ENCODE measurements at places on chromosomes 13 and 19.

DNA sequence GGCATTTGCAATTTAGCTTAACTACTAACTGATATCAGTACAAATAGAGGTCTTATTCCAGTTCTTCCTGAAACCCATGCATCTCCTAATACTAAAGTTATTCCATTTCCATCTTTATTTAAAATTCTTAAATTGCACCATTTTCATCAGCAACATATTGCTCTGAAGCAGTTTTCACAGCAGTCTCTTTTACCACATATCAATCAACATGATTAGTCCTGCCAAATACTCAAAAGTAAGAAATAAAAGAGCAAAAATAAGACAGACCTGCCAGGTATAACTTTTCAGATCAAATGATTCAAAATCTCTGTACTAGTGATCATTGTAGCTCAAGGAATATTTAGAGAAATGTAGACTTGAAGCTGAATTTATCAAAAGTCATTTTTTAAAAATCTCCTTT is 141.7 kb downstream of the SLITRK1 start:
- no peak for DNase-seq

DNA sequence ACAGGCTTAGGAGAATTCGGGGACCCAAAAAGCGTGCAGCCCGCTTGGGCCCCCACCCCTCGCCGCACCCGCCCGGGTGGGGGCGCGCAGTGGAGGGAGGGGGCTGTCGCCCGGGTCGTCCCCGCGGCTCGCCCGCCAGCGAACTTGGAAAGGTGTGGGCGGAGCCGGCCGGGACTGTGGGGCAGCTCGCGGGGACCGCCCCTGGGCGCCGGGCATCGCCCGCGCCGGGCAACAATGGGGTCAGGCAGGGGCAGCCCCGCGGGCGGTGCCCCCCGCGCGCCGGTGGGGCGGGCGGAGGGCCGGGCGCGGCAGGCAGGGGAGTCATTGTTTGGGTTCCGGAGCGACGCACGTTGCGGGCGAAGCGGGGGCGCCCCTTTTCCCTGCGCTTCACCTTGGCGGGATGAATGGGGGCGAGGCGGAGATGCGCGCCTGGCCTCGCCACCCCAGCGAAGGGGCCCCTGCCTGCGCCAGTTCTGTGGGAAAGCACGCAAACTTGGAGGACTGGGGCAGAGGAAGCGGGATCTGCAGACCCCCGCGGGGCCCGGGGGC is 647 bp upstream of the KLF12 start:
- DNase-seq: peak; percentile 68

DNA sequence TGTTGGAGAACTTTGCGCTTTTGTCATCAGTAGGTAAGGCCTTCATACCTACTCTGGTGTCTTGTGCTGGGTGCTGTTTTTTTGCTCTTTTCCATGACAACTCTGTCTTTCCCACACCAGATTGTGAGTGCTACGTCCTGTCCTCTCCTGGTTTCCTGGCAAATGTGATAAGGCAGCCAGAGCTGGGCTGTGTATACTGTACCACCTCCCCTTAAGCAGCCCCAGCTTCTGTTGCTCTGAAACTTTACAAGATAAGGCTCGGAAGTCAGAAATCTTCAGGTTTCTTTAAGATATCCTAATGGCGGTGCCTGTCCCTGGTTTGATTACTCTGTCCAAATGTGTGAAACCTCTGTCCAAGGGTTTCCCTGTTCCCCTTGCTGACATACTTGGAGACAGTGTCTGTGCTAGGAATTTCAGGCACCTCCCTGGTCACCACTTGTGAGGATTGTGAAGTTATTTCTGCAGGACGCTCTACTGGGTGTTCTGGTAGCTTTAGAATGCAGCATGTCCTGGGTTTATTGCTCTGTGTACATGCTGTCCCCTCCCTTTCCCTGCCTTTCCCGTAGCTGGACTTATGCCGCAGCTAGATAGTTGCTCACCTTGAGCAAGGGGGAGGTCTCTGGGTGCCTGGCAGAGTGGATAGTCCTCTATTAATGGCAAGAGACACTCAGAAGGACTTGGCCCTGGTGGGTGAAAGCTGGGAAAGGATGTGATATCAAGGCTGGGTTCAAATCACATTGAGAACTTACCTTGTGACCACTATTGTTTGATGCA is 7.0 kb downstream of the ZNF749 start:
- DNase-seq: no peak

GRCh38 chr19:48355365-48355954 is 8.3 kb downstream of the TMEM143 start:
- no peak for DNase-seq

GRCh38 chr19:48568345-48568886 is 16.4 kb downstream of the SULT2B1 start:
- DNase-seq: no peak

- DNase-seq: peak; percentile 62
Measured at GRCh38 chr13:26062853-26063444, 11.1 kb upstream of the SHISA2 start.

- DNase-seq: no peak
Measured at GRCh38 chr13:52104624-52105023, 24.2 kb downstream of the NEK5 start.

- no peak for DNase-seq
Measured at GRCh38 chr13:111165241-111166010, 50.3 kb downstream of the ARHGEF7 start.

DNA sequence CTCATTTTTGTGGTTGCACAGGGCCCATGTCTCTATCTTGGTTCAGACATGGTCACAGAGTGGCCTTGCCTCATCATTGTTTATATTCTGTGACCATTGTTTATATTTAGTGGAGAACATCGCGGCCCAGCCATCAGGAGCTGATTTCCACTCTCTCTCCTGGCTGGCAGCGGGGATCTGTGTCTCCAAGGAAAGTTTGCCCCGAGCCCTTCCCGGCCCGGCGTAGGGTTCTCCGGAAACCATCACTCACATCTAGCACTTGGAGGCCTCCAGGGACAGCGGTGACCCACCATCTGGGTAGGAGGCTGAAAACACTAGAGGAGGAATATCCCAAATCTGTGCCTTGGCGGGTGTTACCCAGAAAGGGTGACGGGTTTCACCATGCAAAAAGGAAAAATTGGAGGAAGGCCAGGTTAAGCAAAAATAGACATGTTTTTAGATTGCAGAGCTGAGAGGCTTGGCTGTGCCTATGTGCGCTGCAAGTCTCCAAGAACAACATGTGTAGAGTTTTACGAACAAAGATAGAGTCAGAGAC is 726 bp upstream of the ZNF358 start:
- no peak for DNase-seq

DNA sequence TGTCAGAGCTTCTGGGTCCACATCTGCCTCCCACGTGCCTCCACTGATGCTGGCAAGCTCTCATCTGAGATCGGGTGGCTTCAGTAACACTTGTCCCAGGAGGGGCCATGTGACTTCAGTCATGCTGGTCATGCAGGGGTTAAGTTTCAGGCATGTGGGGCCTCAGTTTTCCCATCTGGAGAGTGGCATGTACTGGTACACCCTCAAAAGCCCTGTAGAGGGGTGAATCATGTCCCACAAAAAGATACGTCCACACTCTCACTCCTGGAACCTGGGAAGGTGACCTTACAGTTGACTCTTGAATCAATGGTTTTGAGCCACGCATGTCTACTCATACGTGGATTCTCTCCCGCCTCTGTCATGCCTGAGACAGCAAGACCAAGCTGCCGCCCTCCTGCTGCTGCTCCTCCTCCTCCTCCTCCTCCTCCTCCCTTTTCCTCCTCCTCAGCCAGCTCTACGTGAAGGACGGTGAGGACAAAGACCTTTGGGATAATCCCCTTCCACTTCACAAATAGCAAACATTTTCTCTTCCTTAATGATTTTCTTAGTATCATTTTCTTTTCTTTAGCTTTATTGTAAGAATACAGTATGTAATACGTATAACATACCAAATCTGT is 53.7 kb downstream of the COMP start:
- no peak for DNase-seq

Data from CD4-positive, alpha-beta T cell treated with Interleukin-10 for 1 hour (primary cell).